Colonic mucosa (tissue), 4 donors: ENCODE measurements at places on chromosomes 13 and 19. TPM values are rescaled to one million over a fixed set of nuclear protein-coding genes. Genes with fewer than 3 reads are reported as not detected.

DNA sequence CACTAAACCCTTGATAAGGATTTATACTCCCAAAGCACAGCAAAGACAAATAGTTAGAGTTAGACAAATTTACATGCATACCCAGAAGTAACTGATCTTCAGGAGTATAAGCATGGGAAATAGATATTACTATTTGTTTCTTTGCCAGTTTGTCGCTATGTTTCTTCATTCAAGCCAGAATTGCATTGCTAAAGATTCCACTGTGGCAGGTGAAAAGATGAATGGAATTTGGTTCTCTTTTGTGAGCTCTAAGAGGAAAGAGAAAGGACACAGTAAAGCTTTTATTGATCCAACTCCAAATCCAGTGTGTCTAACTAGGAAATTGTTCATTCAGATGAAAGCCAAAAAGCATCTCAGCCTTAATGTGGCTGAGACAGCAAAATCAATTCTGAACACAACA, 292.3 kb upstream of the SPRY2 start:
- no peaks in the 10 kb centered on the region for H3K4me1 ChIP-seq
- H3K4me3 ChIP-seq: no peak overlapping the region
- no peak for DNase-seq

GRCh38 chr13:42328672-42329071, 56.7 kb downstream of the AKAP11 start:
- H3K27ac ChIP-seq: no peak overlapping the region
- no peak for DNase-seq
- no peaks in the 10 kb centered on the region for H3K27me3 ChIP-seq

DNA sequence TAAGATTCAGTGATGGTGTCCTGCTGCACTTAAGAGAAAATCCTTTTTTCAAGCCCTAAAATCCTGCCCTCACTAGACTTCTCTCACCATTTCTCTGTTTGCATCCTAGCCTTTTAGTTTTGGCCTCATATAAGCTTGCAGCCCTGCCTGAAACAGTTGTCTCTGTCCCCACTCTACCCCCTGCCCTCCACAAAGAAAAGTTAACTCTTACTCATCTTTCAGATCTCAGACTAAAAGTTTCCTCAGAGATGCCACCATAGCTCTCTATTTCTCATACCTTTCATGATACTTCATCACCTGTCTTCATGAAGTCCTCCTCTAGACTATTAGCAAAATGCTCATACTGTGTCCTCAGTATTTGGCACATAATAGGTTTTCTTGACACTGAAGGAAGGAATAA, 33.1 kb downstream of the ITM2B start:
- no peak for DNase-seq
- H3K27ac ChIP-seq: no peak overlapping the region
- no peak overlapping the region for H3K4me3 ChIP-seq
- H3K4me1 ChIP-seq: no peaks in the 10 kb centered on the region
- no peaks in the 10 kb centered on the region for H3K27me3 ChIP-seq

RNF126 gene
- total RNA-seq: 74.7 TPM

DNA sequence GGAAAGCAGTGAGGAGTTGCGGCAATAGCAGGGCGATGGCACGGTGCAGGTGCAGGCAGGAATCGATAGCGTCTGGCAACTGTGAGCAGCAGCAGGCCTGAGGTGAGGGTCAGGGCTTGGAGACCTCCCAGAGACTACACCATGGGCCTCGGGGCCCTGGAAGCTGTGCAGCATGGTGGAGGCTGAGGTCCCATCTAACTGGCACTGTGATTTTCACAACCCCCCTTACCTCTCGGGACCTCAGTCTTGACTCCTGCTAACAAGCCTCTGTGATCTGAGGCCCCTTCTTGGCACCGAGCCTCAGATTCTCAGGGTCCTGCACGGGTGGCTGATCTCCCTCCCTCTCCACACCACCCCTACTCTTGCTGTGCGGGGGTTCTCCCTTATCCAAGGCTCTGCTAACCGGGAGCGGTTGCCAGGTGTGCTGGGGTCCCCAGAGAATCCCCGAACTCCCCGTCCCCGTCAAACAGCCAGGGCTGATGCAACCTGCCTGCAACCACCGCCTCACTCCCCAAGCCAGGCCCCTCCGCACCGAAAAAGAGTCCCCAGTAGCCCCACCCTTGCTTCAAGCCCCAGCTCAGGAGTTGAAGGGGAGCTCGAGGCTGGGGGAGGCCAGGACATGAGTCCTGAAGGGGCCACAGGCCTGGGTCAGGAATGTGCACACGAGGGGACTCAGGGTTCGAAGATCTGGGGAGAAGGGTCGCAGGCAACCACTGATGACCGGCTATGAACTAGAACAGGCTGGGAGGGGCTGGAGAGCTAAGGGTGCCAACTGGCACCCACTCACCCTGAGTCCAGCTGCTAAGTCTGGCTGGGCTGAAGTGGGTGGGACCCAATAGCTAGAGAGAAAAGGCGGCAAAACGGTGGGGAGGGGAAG, 4.8 kb upstream of the ATF5 start:
- H3K4me3 ChIP-seq: no peak overlapping the region
- peaks cover 7% of the 10 kb centered on the region for H3K4me1 ChIP-seq
- no peaks in the 10 kb centered on the region for H3K27me3 ChIP-seq
- H3K27ac ChIP-seq: no peak overlapping the region
- no peak for DNase-seq
- H3K36me3 ChIP-seq: peaks cover 8% of the 10 kb centered on the region

- H3K4me3 ChIP-seq: no peak overlapping the region
- DNase-seq: peak; percentile 68
- H3K36me3 ChIP-seq: no peaks in the 10 kb centered on the region
- H3K4me1 ChIP-seq: peaks cover 9% of the 10 kb centered on the region
- H3K27ac ChIP-seq: no peak overlapping the region
Observed at GRCh38 chr19:35549174-35549788, 3.9 kb downstream of the TMEM147 start.

F10 gene
- total RNA-seq: 1.5 TPM
